Cardiac muscle cell (in vitro differentiated cells and primary cell): ENCODE measurements at places on chromosomes 2 and 18. TPM values are rescaled to one million over a fixed set of nuclear protein-coding genes. Genes with fewer than 3 reads are reported as not detected.

Gene HOXD3
- not detected in 2 replicates for polyA plus RNA-seq

Gene LIMS4
- polyA plus RNA-seq, result 0.31 and 3.1 TPM in 2 replicates

Gene MDH1B
- polyA plus RNA-seq, result 1.4 and 1.8 TPM in 2 replicates

Gene GAL3ST2
- not detected in 2 replicates for polyA plus RNA-seq

Gene CPS1
- 193 and 230 TPM in 2 replicates for polyA plus RNA-seq

Gene DAW1
- polyA plus RNA-seq, result 0.59 TPM in 1 of 2 replicates, not detected in the other

Gene CRIM1
- polyA plus RNA-seq, result 2.4 and 3.1 TPM in 2 replicates

Gene AMER3
- polyA plus RNA-seq, result 0.26 TPM in 1 of 2 replicates, not detected in the other

Gene SGPP2
- polyA plus RNA-seq, result 11.6 and 16.2 TPM in 2 replicates

Gene TMEM17
- polyA plus RNA-seq, result 5.0 and 7.0 TPM in 2 replicates

Gene PNO1
- polyA plus RNA-seq, result 18.5 and 22.6 TPM in 2 replicates

Gene HSBP1L1
- polyA plus RNA-seq, result 4.0 and 4.4 TPM in 2 replicates

Gene FER1L5
- 1.9 and 2.6 TPM in 2 replicates for polyA plus RNA-seq

Gene NTSR2
- polyA plus RNA-seq, result not detected in 2 replicates

Gene ANKRD23
- 2.5 and 3.3 TPM in 2 replicates for polyA plus RNA-seq
